ENCODE measurements at places on chromosomes 7 and 10. TPM values are rescaled to one million over a fixed set of nuclear protein-coding genes. Genes with fewer than 3 reads are reported as not detected.

The LEP gene
- polyA plus RNA-seq: 0.13 TPM

The ADIRF gene
- not detected for polyA plus RNA-seq

The TUBAL3 gene
- not detected for polyA plus RNA-seq

The PRPS1L1 gene
- not detected for polyA plus RNA-seq

The RBP3 gene
- not detected for polyA plus RNA-seq

The TSPAN33 gene
- polyA plus RNA-seq: 4.4 TPM

The ETV1 gene
- not detected for polyA plus RNA-seq
